ENCODE measurements at places on chromosomes 12 and 14. TPM values are rescaled to one million over a fixed set of nuclear protein-coding genes. Genes with fewer than 3 reads are reported as not detected.
A peak's percentile ranks its signal among the peaks of the same experiment; 100 is the strongest.

Gene SLC6A15
- 0.53 TPM for total RNA-seq

Gene FOXN4
- total RNA-seq: not detected

Gene CCDC196
- total RNA-seq: not detected

Gene CCDC177
- not detected for total RNA-seq

Gene PMEL
- total RNA-seq: 0.33 TPM

GRCh38 chr14:71208702-71209357 lies 301.6 kb downstream of the PCNX1 start:
- no peak for DNase-seq

- DNase-seq: no peak
Observed at GRCh38 chr14:67831113-67831512, 11.5 kb downstream of the RAD51B start.

Gene SLC39A5
- total RNA-seq: not detected

DNA sequence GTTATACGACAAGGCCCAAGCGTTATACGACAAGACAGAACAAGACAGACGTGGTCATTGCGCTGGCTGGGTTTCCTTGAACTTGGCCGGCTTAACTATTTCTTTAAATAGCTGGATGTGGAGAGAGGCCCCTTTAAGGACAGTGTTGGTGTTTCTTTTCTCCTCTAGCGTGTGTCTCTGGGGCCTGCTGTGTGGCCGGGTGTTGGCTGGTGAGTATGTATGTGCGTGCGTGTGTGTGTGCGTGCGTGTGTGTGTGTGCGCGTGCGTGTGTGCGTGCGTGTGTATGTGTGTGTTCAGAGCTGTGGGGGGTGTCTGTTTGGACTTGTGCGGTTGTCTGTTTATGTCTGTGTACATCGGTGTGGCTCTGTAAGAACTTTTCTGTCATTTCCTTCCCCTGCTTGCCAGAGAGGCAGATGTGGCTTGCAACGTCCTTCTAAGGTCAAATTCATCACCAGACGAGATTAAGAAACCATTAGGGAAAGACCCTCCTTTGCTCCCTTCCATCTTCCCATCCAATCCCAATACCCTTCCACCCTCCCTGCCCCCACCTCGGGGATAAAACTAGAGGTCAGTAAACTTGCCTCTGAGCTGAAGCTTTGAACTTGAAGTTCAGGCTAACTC lies 78.6 kb upstream of the TBX3 start:
- no peak for DNase-seq

GRCh38 chr12:80494836-80495235 lies 50.8 kb downstream of the PTPRQ start:
- no peak for DNase-seq

DNA sequence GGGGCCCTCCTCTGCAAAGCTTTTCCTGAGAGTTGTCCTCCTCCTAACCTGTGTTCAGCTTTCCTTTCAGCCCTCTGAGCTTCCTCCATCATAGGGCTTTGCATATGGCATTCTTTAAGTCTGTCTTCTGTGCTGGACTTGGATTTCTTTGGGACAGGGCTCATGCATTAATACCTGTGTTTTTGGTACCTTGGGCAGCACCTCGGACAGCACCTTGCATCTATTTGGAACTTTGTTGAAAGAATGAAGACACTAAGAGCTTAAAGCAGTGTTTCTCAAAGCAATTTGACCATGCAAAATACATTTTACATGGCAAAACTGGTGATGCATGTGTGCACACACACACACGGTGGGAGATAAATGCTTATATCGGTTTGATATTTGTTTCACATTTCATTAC lies 115.0 kb upstream of the SRRM4 start:
- DNase-seq: no peak

Gene KCNC2
- not detected for total RNA-seq

GRCh38 chr12:80634903-80635302 lies 72.5 kb upstream of the MYF6 start:
- DNase-seq: no peak

Gene RNASE7
- total RNA-seq: not detected

Gene PKP2
- 13.8 TPM for total RNA-seq

DNA sequence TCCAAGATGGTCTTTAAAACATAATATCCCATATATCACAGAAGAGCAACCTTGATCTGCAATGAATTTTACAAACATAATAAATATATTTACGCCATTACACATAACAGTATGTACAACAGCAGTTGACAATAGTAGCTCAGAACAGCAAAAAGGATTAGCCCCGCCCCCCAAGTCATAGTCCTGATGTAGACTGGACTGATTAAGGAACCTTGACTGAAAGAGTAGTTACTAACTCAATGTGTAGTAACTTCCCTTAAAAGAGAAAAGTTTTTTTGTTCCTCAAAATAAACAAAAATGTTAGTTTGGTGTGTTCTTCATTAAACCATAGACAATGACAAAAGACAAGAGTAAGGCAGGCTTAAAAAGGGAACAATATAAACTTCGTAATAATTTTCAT lies 44.5 kb downstream of the GTF2A1 start:
- no peak for DNase-seq

DNA sequence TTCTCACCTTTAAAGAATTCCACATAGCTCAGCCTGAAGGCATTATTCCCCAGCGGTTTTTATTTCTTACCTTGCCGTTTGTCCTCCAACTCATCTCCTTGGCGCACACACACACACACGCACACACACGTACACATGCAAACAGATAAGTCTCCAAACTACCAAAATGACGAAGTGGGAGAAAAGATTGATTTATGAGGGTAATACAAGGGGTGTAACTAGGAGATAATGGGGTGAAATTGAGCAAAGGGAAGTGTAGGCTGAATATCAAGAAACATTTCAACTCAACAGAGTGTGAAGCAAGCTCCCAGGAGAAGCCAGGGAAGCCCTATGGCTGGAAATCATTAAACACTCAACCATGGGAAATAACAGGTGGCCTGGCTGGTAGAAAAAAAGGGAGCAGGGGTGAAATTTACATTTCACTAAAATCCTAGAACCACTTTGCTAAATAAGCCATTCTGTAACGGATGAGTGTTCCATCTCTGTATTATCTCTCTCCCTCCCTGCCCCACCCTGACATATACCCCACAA lies 41.0 kb downstream of the GRIN2B start:
- DNase-seq: no peak

Gene KRT2
- not detected for total RNA-seq

GRCh38 chr12:53287741-53288216 lies 7.6 kb upstream of the PFDN5 start:
- no peak for DNase-seq

- no peak for DNase-seq
Observed at GRCh38 chr12:44626883-44627282, 249.2 kb downstream of the NELL2 start.

- peak; percentile 69 for DNase-seq
Observed at GRCh38 chr12:50087995-50088394, 2.9 kb downstream of the SMARCD1 start.

- DNase-seq: no peak
Observed at GRCh38 chr12:122081083-122081696, 2.6 kb downstream of the MLXIP start.

- DNase-seq: no peak
Observed at GRCh38 chr12:132603240-132604150, 6.9 kb downstream of the LRCOL1 start.

Gene LAG3
- 0.13 TPM for total RNA-seq

Gene SYCP3
- total RNA-seq: under 0.01 TPM

Gene C3AR1
- 0.28 TPM for total RNA-seq

Gene CD163L1
- 1.3 TPM for total RNA-seq

Gene ACVRL1
- total RNA-seq: 664 TPM

Gene SBNO1
- 39.8 TPM for total RNA-seq

- no peak for DNase-seq
Observed at GRCh38 chr14:34964977-34965764, 17.6 kb upstream of the SRP54 start.

DNA sequence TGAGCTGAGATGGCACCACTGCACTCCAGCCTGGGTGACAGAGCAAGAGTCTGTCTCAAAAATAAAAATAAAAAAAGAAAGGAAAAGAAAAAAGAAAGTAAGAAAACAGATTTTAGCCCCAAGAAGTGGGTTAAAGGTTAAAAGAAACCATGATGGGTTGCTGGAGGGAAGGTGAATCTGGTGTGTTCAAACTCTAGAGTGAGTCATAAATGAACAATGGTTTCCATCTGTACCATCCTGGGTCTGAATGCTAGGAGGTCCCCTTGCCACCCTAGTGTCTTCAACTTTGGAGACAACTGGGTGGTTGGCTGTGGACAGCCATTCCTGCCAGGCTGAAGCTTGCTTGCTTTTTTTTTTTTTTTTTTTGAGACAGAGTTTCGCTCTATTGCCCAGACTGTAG lies 1.6 kb upstream of the RPS26 start:
- DNase-seq: no peak

Gene HOXC11
- not detected for total RNA-seq

- no peak for DNase-seq
Observed at GRCh38 chr14:51444353-51445000, 204.4 kb downstream of the TMX1 start.

DNA sequence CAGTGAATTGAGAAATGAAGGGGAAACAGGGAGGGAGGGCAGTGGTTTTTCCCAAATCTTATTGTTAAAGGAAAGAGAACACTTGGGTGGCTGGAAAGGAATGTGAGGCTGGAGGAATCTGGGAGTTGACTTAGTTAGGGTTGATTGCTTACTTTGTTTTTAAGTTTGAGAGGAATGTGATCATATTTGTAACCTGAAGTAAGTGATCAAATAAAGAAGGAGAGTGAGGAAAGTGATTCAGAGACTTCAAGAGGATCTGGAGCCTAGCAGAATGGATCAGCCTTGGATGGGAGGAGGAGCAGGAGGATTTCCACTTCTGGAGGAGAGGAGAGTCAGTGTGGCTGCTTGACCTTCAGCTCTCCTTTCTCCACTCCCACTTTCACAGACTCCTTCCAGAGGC lies 6.0 kb upstream of the LRP6 start:
- DNase-seq: no peak

Measured in pulmonary artery endothelial cell (primary cell).